ENCODE measurements at places on chromosomes 5 and 9.
A peak's percentile ranks its signal among the peaks of the same experiment; 100 is the strongest.

DNA sequence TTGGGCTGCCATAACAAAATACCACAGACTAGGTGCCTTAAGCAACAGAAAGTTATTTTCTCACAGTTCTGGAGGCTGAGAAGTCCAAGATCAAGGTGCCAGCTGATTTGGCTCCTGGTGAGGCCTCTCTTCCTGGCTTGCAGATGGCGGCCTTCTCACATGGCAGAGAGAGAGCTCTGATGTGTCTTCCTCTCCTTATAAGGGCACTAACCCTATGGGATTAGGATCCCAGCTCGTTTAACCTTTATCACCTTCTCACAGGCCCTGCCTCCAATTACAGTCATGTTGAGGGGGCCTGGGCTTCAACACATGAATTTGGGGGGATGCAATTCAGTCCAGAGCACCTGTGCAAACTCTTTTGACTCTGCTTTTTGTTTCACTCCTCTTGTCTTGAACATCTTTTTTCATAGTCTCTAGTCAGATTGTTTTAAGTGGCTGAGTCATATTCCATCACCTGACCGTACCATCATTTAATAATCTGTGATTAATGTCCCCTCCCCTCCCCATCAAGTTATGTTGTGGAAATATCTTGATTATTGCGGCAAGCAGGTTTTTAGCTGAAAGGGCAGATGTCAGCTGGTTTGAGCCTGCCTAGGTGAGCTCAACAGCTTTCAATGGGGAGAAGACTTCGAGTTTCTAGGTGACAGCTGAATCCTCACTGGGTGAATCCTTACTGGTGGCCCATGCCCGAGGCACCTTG lies 61.8 kb downstream of the NDFIP1 start:
- no peak for DNase-seq

- DNase-seq = no peak
Measured at GRCh38 chr9:124786881-124787573, 10.1 kb downstream of the OLFML2A start.

GRCh38 chr9:105069696-105070095 lies 141.7 kb upstream of the ABCA1 start:
- DNase-seq = no peak

DNA sequence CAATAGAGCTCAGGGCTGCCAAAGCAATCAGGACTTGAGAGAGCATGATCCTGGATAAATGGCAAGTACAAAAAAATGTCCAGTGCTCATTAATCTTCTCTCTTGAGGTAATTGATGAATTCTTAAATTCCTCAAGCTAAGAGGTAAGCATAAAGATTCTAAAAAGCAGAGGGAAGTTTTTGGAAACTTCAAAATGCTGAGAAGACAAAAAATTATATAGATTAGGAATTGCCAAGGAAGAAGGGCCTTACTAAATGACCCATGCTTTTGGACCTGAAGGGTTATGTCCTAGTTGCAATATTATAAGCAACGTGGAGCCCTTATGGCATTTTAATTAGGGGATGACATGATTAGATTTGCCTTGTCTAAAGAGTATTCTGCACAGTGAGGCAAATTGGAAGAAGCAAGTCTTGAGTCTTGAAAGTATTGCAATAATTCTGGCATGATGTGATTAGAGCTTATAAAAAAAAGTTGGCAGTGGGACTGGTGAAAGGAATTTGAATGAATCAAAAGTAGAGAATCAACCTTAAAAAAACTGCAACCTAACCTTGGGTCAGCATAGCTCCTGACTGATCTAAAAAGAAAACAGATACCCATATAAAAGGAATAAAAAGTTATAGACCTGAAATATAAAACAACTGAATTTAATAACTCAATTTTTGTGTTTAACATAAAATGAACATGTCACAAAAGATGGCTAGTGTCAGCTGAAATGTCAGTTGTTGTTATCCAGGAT lies 323.8 kb upstream of the ARRDC3 start:
- no peak for DNase-seq

DNA sequence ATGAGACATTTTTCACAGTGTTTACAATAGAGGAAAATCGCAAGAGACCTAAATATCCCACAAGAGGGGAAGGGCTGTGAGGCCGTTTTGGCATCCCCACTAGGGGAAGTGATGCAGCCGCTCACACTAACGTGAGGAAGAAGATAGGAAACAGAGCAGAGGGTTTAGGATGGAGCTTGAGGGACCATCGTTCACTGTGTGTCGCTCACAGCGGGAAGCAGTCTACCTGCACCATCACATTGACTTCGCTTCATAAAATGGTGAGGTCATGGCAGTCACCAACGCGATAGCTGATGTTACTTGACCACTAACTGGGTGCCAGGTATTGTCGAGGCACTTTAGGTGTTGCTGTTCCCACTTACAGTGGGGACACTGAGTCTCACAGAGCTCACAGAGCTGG lies 35.6 kb downstream of the PRRX2 start:
- no peak for DNase-seq

DNA sequence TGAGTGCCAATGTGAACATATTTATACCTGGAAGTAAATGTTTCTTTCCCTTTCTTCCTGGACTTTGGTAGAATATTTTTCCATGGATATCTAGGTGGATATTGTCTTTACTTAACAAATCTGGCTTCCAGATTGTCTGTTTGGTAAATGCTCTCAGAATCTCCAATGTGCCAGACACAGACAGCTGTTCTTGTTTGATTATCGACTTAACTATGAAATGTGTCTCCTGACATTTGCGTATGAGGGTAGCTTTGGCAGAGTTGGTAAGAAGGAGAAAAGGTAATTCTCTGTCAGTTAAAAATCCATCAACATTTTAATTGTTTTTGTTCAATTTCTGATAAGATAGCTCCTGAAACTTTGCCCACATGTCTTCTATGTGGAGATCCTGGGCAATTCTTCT lies 196.4 kb upstream of the NUDT12 start:
- no peak for DNase-seq

DNA sequence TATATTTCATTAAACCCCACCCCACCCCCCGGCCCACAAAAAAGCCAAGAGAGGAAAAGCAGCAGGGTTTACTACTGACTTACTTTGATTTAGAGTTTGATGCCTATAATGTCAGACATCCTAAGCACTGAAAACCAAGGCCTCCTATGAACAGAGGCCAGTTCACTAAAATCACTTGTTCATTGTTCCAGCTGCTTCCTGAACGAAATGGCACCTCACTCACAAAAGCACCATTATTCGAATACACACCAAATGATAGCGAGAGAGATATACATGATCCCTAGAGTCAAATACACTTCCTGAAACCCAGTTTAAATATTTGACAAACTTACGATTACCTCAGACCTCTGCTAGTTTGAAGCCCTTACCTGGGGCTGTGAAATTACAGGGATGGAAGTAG lies 66.6 kb downstream of the LPAR1 start:
- DNase-seq = no peak

DNA sequence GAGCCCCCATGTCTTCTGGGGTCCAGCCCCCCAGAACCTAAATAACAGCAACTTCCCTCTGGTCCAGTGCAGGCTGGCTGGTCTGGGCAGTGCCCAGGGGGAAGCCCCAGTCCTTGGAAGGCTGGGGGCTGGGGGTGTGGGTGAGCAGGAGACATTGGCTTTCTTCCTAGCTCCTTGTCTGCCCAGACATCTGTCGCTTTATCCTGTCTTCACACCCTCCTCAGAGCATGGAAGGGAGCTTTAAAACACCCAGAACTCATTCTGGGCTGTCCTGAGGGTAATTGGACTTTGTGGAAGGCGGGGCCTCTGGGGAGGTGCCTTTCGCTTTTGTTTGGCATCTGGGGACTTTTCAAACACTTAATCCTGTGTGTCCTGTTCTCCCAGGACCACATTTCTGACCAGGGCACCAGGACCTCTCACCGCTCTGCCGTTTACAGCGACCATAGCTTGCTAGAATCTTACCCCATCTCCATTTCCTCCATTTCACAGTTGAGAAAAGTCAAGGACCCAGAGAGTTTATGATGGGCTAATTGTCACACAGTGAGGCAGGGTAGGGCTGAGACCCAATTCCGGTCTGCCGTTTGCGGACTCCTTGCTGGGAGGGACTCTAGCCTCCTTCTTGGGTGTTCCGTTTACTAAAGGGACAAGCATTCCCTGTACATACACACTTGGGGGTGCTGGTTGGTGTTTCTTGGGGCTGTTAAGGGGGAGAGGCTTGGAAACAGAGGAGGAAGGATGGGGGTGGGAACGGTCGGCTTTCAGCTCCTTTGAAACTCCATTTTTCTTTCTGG lies 1.1 kb downstream of the GSN start:
- no peak for DNase-seq

GRCh38 chr5:41851116-41851515 lies 19.1 kb downstream of the OXCT1 start:
- DNase-seq = no peak

DNA sequence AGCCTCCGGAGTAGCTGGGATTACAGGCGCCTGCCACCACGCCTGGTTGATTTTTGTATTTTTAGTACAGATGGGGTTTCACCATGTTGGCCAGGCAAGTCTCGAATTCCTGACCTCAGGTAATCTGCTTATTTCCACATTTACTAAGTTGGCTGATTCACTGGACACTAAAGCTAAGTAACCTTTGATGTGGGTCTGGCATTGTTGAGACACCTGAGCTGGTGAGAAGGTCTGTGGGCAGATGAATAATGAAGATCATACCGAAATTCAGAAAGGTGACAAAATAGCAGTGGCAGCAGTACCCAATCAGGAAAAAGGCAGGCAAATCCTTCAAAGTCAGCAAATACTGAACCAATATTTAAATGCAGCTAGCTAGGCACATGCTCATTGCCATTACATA lies 210.6 kb upstream of the ZNF608 start:
- DNase-seq = no peak

- DNase-seq = no peak
Measured at GRCh38 chr9:104875320-104875719, 52.6 kb downstream of the ABCA1 start.

DNA sequence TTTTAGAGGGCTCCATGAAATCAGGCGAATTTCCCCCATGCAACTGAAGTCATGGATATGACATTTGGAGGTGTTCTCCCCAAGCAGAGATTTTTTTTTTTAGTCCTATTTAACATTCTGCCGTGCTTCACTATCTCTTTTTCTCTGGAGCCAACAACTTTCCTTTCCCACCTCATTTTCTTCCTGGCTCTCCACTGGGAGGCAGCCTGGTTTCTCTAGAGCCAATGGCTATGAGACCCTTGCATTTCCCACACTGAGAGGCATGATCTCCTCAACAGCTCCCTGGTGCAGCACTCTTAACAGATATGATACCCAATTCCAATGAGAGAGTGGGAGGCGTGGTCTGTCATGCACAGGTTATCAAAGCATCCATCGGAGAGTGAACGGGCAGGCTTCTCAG lies 310.8 kb downstream of the DRD1 start:
- DNase-seq = no peak

GRCh38 chr9:38621434-38622287 lies 1.3 kb upstream of the ANKRD18A start:
- DNase-seq = no peak

GRCh38 chr9:115944166-115944948 lies 209.2 kb upstream of the PAPPA start:
- peak; percentile 23 for DNase-seq

DNA sequence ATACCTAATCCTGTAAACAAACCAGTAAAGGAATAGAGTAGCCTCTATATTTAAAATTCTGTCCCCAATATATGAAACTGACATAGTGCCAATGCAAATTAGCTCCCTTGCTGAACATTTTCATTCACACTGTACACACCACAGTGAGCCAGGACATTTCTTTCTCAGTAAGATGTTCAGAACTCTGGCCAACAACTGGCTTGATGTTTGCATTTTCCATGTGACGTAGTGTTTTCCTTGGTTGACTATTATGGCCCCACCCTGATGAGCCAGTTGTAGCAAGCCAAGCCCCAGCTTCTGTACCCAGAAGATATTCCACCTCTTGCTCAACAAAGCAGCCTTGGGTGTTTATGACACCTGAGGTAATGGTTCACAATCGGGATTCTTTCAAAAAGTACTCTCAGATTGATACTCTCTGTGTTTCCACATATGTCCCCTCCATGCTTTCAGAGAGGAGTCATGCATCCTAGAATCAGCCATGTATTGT lies 17.7 kb upstream of the ANXA1 start:
- DNase-seq = no peak

DNA sequence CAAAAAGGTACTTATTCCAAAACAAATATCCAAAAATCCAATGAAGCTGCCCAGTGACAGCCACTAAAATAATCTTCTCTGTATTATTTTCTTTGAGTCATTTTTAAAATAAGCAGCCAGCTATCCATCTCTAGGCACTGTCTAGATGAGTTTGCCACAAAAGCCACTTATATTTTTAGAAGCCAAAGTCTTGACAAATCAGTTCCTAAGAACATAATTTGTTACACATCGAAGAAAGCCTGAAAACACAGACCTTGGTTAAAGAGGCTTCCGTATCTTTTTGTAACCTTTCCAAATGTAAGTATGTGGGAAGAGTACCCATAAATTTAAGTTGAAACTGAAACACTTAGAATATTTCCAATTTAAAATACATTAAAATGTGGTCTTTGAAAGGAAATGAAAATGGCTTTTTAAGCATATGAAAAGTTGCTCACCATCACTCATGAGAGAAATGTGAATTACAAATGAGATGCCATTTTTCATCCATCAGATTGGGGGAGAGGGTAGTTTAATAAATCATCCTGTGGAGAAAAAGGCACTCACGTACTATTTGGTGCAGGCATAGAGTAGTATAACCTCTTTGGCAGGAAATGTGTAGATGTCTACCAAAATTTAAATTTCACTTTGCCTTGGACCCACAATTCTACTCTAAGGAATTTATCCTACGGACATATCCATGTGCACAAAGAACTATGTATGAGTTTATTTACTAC lies 180.4 kb downstream of the MLLT3 start:
- DNase-seq = no peak

DNA sequence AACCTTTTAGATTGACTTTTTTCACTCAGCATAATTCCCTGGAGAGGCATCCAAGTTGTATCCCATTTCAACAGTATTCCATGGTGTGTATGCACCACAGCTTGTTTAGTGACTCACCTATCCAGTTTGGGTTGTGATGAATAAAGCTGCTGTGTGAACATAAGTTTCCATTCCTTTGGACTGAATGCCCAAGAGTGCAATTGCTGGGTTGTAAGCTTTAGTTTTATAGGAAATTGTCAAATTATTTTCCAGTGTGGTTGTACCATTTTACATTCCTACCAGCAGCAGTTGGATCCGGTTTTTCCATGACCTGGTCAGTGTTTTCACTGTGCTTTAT lies 60.9 kb upstream of the TMED7 start:
- DNase-seq = no peak

GRCh38 chr9:1941989-1942388 lies 73.2 kb upstream of the SMARCA2 start:
- DNase-seq = no peak

GRCh38 chr9:92652461-92652860 lies 17.5 kb downstream of the IPPK start:
- no peak for DNase-seq

DNA sequence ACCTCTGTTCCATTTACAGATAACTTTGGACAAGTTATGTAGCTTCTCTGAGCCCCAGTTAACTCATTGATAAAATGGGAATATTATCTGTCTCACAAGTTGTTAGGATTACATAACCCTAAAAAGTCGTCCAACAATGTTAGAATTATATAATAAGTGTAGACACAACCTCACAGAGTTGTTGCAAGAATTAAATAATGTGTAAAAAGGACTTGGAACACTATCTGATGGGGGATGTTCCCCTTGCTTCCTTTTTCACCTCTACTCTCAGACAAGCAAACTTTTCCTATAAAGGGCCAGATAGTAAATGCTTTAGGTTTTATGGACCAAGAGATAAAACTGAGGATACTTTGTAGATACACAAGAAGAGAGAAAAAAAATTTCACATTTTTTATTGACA lies 193.5 kb downstream of the GAPVD1 start:
- DNase-seq = no peak

GRCh38 chr9:129285382-129285781 lies 107.3 kb upstream of the IER5L start:
- no peak for DNase-seq

Measured in GOT3 (cell line).